ENCODE measurements at places on chromosomes 7 and 10. TPM values are rescaled to one million over a fixed set of nuclear protein-coding genes. Genes with fewer than 3 reads are reported as not detected.
A peak's percentile ranks its signal among the peaks of the same experiment; 100 is the strongest.

GRCh38 chr7:117025891-117026290 is 72.6 kb downstream of the ST7 start:
- no peak for DNase-seq

GRCh38 chr10:974038-974784 is 14.0 kb upstream of the GTPBP4 start:
- no peak for DNase-seq

Gene TMEM273
- polyA plus RNA-seq = not detected

DNA sequence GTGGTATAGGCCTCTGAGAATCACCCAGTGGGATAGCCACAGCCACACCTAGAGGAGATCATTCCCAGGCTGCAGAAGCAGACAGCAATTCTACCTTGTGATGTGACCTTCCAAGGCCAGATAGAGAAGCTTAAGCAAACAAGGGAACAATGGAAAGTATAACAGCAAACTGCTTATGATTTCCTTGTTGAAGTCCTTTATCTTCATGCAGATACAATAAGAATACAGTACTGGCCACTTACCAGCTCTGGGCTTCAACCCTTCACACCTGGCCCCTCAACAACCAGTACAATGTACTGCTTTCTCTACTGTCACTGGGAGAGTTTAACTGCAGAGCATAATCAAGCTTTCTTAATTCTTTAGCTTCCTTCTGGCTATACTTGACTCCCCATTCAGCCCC is 22.6 kb upstream of the DDX50 start:
- no peak for DNase-seq

DNA sequence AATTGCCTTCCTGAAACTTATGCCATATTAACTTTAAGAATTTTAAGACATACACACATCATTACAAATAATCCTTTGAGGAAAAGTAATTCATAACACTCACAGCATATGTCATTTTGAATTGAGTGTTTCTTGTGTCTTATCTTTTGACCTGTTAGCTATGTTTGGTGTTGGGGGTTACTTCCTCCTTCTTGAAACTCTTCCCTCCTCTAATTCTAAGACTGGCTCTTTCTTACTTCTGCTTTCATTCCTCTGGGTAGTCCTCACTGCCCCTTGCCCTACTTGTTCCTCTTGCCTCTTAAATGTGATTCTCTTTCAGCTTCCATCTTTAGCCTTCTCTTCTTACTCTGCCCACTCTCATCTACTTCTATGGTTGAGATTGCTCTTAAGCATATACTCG is 28.3 kb upstream of the PIP4K2A start:
- no peak for DNase-seq

Gene RSBN1L
- 7.7 TPM for polyA plus RNA-seq

GRCh38 chr7:87038993-87039690 is 20.3 kb downstream of the ELAPOR2 start:
- DNase-seq = no peak

- no peak for DNase-seq
Observed at GRCh38 chr10:10094691-10095090, 923.0 kb upstream of the CELF2 start.

DNA sequence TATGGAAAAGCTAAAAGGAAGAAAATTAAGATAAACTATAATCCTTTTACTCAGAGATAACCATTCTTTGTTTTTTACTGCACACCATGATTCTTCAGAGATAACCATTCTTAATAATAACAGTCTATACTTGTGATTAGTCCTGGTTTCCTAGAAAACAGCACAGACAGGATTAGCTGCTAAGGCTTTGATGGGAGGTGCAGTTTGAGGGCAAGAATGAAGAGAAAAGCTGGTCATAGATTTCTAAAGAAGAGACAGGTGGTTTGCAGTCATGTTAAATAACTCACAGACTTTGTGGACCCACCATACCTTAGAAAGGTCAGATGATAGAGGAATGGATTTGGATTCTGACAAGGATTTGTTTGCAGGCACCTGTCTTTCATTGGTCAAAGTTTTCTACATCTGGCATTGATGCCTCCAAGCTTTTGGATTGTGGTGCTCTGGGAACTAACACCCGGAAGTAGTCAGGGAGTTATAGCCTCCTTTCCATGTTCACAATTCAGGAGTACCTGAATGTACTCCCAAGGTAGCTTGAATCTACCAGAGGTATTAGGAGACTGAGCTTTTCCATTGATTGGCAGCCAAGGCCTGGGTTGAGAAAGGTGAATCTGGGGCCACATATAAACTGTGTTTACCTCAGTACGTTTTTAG is 3.7 kb downstream of the SMC3 start:
- no peak for DNase-seq

Gene CCDC136
- 27.1 TPM for polyA plus RNA-seq

GRCh38 chr10:112532189-112532588 is 85.2 kb downstream of the VTI1A start:
- no peak for DNase-seq

DNA sequence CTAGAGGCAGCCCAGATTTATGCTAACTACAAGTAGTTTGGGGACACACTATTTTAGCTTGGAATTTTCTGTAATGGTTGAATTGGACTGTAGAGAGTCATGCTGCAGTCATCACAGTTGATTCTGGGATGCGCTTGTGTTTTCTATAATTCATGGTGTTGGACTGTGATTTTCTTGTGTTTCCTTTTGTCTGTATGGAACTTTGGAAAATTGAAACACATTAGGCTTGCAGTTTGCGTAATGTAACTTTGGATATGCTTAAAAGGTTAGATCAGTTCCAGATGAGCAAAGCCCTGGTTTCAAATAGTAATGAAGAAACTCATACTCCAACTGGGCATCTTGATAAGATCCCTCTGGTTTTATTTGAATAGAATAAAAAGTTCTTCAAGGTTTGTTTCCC is 502.2 kb downstream of the ARL4A start:
- no peak for DNase-seq

GRCh38 chr7:78254726-78255055 is 456.1 kb downstream of the PHTF2 start:
- no peak for DNase-seq

- no peak for DNase-seq
Observed at GRCh38 chr10:15279236-15279635, 91.9 kb downstream of the FAM171A1 start.

Gene SPDYE6
- not detected for polyA plus RNA-seq

- no peak for DNase-seq
Observed at GRCh38 chr7:20578257-20578771, 37.2 kb upstream of the ABCB5 start.

GRCh38 chr10:110035070-110035921 is 27.5 kb downstream of the ADD3 start:
- DNase-seq = peak; percentile 47

Gene INMT
- polyA plus RNA-seq = 0.38 TPM

GRCh38 chr7:7639847-7640220 is 718 bp upstream of the UMAD1 start:
- DNase-seq = no peak

DNA sequence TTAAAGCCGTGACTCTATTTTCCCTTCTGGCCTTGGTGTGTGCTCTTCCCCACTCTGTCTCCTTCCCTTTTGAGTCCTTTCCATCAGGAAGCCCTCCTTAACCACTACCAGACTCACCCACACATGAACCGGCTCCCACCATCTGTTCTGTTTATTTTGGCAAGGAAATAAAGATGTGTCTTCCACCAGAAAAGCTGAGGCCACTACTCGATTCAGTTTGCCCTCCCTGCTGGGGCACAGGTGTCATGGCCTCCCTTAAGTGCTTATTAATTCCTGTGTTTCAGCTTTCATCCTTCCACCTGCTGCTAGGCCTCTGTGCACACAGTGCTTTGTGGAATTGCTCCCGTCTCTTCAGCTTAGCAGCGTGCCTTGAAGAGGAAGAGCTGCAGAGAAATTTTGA is 16.7 kb downstream of the POR start:
- no peak for DNase-seq

- peak; percentile 32 for DNase-seq
Observed at GRCh38 chr10:14486777-14487487, 156.2 kb upstream of the FRMD4A start.

- DNase-seq = no peak
Observed at GRCh38 chr10:127534074-127534473, 15.0 kb upstream of the NPS start.
